ENCODE measurements at places on chromosomes 6 and 20.

DNA sequence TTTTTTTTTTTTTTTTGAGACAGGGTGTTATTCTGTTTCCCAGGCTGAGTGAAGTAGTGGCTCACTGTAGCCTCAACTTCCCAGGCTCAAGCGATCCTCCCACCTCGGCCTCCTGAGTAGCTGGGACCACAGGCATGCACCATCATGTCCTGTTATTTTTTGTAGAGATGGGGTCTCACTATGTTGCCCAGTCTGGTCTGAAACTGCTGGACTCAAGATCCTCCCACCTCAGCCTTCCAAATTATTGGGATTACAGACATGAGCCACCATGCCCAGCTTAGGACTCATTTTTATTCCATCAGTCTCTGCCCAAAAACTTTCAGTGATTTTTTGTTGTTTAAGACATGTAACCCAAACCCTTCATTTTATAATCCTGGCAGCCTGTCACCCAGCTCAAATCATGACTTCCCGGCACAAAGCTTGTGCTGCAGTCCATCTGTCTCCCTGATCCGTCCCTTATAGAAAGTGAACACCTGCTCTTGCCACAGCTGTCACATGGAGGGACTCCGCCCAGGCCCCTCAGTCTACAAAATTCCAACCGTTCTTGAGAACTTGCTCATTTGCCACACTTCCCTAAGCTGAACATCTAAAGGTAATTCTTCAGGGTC lies 183.9 kb upstream of the JARID2 start:
- no peak for DNase-seq

DNA sequence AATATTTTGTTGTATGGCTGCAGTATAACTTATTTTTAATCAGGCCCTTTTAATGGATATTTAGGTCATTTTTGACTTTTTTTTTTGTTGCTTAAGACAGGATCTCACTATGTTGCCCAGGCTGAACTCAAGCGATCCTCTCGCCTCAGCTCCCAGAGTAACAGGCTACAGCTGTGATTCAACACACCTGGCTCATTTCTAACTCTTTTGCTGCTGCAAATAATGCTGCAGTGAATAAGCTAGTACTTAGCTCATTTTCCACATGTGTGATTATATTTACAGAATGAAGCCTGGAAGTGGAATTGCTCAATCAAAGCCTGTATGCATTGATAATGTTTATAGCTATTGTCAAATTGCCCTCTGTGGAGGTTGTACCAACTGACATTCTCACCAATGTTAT lies 1.1 kb downstream of the GTSF1L start:
- no peak for DNase-seq

- DNase-seq: no peak
Observed at GRCh38 chr6:31587791-31588777, 2.0 kb downstream of the LST1 start.

DNA sequence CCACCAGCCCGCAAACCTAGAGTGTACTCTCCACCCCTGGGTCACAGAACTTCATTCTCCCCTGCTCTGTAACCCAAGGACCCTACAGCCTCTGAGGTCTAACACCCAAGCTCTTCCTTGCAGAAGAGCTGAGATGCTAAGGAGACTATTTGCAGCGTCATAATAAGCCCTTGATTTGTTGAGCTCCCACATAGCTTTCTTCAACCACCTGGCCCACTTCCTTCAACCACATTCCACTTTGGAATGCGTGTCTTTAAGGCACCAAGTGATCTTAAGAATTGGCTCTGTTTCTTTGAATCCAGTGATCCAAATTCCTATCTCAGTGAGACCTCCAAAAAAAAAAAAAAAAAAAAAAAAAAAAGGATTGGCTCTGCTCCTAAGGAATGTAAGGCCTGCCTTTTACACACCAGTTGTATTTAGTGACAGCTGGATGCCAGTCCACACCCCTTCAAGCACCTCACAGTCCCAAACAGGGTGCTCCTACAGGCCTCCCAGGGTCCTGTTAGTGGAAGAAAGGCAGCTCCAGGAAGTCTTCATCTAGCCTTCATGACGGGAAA lies 106.2 kb downstream of the UBE3D start:
- DNase-seq: no peak

DNA sequence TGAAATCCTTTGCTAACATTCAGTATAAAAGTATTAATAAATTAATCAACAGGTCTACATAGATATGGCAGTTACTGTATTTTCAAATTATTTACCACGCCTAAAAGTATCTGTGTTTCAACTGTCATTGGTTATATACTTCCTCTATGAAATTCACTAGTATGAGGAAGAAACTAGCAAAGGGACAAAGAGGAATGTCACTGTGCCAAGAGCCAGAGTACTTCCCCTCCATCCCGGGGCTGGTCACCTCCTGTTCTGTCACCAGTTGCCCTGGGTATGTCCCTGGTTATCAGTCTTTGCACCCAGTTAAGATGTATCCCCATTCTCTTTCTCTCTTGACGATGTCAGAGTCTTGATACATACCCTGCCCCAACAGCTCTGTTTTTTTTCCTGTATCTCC lies 476.8 kb upstream of the SOX4 start:
- DNase-seq: no peak
